ENCODE measurements at places on chromosomes 1 and 21. TPM values are rescaled to one million over a fixed set of nuclear protein-coding genes. Genes with fewer than 3 reads are reported as not detected.

DNA sequence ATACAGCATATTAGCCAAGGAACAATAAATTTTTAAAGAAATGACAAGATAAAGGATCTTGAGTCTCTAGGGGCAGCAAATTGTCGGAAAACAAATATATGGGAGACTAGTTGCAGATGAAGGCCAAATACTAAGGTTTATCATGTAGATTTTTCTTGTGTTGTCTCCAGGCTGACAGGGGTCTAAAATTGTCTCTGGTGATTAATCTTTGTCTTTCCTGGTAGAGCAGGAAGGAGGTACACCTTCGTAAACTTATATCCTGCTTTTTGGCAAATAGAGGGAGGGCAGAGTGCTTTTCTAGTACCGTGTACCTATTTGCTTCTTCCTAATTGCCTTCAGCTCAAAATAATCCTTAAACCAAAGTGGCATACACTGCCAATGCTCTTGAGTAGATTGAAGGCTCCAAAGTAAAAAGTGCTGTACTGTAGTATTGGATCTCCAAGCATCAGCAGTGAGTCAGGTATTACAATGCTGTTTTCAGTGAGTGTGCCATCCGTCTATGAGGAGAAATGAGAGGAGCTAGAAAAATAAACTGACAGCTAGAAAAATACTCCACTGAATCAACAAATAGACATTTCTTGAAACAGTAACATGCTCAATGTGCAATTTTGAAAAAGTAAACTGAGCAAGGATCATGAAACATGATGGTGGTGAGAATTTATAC is 1.8 kb upstream of the LEPR start:
- DNase-seq: no peak

DNA sequence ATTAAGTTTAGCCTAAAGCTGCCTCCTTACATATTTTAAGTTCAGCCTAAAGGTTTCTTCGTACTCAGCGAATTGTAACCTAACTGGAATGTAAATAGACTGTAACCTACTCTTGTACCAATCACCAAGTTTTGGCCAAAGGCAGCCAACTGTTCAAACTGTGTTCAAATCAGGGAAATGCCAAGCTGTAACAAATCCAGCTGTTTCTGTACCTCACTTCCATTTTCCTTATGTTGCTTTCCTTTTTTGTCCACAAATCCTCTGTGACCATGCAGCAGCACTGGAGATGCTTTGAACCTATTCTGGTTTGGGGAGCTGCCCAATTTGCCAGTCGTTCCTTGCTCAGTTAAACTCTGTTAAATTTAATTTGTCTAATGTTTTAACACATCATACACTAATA is 3.2 kb upstream of the APOBEC4 start:
- DNase-seq: no peak

DNA sequence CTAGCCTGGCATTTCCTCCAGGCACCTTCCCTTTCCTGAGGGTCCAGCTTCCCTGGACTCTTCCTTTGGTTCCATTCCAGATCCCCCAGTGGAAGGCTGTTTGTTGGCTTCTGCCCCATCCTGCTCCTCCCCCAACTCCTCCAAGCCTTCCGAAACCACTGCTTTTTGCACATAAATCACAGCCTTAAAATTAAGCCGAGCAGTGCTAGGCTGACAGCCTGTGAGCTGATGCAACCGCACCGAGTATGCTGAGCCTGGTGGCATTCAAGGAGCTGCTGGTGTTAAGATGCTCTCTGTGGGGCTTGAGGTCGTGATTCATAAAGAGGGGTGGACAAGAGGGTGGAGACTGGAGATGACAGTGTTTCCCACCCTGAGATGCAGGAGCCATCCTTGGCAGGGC is 266.6 kb upstream of the C1orf174 start:
- no peak for DNase-seq

GRCh38 chr1:182713939-182714338 is 29.6 kb upstream of the RGS8 start:
- no peak for DNase-seq

GRCh38 chr21:44380876-44381275 is 27.5 kb downstream of the TRPM2 start:
- no peak for DNase-seq

DNA sequence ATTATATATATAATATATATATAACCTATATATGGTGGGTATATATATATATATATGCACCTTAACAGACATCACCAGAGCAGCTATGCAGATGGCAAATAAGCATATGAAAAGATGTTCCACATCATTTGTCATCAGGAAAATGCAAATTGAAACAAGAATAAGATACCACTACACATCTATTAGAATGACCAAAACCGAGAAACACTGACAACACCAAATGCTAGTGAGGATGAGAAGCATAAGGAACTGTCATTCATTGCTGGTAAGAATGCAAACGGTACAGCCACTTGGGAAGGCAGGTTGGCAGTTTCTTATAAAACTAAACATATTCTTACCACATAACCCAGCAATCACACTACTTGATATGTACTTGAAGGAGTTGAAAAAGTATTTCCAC is 219.8 kb upstream of the PRMT6 start:
- DNase-seq: no peak

DNA sequence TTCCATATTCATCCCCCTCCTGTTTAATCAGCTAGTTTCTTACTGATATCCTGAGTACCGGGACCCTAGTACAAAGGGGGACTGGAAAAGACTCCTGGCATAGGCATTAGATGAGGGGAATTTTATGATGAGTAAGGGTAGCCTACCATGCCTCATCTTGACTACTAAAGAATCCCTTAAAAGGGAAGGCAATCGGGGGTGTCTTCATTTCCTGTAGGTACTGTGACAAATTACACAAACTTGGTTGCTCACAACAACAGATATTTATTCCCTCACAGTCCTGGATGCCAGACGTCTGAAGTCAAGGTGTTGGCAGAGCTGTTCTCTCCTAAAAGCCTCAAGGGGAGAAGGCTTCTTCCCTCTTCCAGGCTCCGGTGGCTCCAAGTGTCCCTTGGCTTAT is 28.9 kb upstream of the RUNX1 start:
- DNase-seq: no peak

DNA sequence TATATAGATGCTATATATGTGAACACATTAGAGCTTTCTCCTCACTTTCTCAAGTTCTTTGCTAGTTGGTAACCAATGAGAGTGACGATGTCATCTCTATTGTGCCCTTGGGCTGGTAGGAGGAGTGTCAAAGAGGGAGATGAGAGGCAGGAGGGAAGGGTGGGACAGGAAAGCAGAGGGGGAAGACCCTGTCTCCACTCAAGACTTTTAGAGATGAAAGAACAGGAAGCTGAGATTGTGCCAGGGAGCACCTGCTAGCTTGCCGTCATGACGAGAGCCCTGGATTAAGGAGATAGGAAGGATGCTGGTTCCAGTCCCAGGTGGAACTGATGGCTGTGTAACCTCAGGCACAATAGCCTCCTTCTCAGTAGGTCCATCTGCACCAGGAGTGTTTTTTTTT is 16.7 kb downstream of the CNR2 start:
- no peak for DNase-seq

Gene LMOD1
- 40.2 TPM for total RNA-seq

Gene C1QB
- total RNA-seq: 176 TPM

Gene PPFIA4
- total RNA-seq: 1.6 TPM

Gene CLCNKA
- 6.9 TPM for total RNA-seq

Gene ARHGAP30
- 2.6 TPM for total RNA-seq

Gene SEMA4A
- total RNA-seq: 21.5 TPM

Gene VHLL
- not detected for total RNA-seq

Gene FMO1
- total RNA-seq: 0.81 TPM

Gene BSND
- not detected for total RNA-seq
